Activated T-cell treated with anti-CD3 and anti-CD28 coated beads, Interleukin-2, amount 50 U/mL, for 1 hour (primary cell): ENCODE measurements at places on chromosomes 2 and 18.

DNA sequence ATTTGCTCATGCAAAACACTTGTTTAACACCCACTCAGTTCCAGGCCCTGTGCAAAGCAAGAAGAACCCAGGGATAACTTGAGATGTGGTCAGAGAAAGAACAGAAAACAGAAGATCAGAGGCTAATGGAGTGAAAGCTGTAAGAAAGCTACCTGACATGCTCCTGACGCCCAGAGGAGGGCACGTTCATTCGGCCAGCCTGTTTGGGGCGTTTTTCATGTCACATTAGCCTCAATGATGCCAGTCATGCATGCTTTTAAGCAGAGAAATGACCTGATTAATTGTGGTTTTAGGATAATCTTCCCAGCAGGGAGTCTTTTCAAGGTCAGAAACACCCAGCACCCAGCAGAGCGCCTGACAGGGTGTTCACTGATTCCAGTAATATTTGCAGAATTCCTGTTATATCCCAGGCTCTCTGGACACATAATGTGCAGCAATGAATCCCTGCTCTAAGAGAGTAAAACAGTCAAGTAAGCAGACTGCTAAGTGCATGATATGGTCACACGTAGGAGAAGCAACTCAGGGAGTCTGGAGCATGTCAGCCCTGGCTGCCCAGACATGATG, 320.0 kb downstream of the LRATD1 start:
- DNase-seq = no peak

GRCh38 chr2:56372071-56372656, 188.4 kb downstream of the CCDC85A start:
- no peak for DNase-seq

- DNase-seq = no peak
Observed at GRCh38 chr18:56273541-56274219, 364.7 kb downstream of the TXNL1 start.

DNA sequence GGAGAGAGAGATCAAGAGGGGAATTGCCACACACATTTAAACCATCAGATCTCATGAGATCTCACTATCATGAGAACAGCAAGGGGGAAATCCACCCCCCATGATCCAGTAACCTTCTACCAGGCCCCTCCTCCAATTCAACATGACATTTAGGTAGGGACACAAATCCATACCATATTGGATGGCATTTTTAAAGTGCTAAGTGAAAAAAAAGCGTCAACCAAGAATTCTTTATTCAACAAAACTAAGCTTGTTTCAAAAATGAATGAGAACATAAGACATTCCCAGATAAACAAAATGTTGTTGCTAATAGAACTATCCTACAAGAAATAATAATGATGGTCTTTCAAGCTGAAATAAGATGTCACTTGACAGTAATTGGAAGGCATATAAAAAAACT, 626.2 kb upstream of the LRRTM1 start:
- no peak for DNase-seq

DNA sequence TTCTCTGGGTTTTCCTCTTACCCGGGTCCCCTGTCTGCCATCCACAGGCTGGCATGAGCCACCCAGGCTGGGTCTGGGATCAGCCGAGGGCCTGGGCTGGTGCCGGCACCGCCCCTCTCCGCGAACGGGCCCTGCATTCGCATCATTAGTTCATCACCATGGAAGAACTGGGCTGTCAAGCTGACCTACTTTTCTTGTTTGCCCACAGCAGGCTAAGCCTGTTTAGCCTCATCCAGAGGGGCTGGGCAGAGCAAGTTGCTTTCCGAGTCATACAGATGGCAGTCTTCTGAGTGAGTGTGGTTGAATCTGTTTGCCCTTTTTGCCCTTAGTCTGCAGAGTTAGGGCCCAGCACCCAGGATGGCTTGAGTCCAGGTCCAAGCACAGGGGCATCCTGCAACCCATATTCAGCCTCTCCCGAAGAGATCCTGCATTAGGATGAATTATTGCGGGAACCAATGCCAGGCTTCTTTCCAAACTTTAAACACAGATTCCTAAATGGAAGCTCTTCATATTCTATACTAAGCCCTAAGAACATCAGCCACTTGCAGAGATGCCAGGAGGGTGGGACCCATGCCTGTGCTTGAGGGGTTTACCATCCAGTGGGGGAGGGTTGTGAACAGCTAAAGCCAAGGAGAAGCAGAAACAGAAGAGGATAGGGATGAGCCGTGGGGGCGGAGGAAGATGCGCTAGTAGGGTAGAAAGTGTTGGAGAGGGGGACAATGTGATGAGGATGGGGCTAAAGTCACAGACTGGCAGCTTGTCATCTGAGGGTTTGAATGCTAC, 68.0 kb downstream of the NPAS2 start:
- no peak for DNase-seq
